ENCODE measurements at places on chromosomes 13 and 19. TPM values are rescaled to one million over a fixed set of nuclear protein-coding genes. Genes with fewer than 3 reads are reported as not detected.
A peak's percentile ranks its signal among the peaks of the same experiment; 100 is the strongest.

The MAST1 gene
- 15.6 TPM for polyA plus RNA-seq

The PLVAP gene
- polyA plus RNA-seq, result 0.35 TPM

The RFC3 gene
- 26.4 TPM for polyA plus RNA-seq

DNA sequence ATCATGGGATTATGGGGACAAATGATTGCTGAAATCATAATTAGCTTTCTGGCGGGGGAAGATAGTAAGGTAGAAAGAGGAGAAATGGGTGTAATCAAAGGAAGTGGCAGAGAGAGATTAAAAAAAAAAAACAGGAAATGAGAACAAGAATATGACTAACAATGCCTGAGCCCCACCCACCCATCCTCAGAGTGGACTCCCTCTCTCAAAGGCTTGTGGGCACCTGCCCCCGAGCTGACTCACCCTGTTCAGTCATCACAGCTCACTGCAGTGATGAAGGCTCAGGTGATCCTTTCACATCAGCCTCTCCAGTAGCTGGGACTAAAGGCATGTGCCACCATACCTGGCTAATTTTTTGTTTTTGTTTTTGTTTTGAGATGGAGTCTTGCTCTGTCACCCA is 26.4 kb upstream of the TPT1 start:
- peaks cover 7% of the 10 kb centered on the region for H3K4me1 ChIP-seq
- no peaks in the 10 kb centered on the region for H3K36me3 ChIP-seq
- no peak for DNase-seq
- H3K4me3 ChIP-seq, result no peak overlapping the region

- no peak within 1 kb of the TSS for H3K27ac ChIP-seq
- no peak within 1 kb of the TSS for H3K4me3 ChIP-seq
- no peaks in the 10 kb centered on the region for H3K36me3 ChIP-seq
- no peaks in the 10 kb centered on the region for H3K27me3 ChIP-seq
- DNase-seq, result no peak
- no peaks in the 10 kb centered on the region for H3K4me1 ChIP-seq
Measured at GRCh38 chr19:695352-695949, at the start of gene PRSS57. TSS of gene PRSS57 (minus strand) at chr19:695452. CDS start at chr19:695430, 22 bp downstream.

DNA sequence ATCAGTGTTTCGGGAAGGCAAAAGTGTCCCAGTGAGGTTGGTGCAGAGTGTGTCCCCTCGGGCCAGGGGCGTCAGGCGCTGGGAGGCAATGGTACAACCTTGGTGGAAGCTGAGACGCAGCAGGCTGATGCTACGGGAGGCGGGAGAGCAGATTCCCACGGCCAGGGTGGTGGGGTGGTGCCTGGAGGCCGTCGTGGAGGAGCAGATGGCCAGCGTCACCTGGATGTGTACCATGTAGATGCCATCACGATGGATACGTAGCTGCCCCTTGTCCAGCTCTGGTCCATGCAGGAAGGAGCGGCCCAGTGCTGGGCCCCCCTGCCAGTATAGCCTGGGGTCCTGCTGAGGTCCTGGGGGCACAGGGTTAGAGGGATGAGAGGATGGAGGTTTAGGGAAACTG is 4.9 kb downstream of the CD70 start:
- peaks cover 47% of the 10 kb centered on the region for H3K27me3 ChIP-seq
- H3K36me3 ChIP-seq, result no peaks in the 10 kb centered on the region
- no peak overlapping the region for H3K4me3 ChIP-seq

DNA sequence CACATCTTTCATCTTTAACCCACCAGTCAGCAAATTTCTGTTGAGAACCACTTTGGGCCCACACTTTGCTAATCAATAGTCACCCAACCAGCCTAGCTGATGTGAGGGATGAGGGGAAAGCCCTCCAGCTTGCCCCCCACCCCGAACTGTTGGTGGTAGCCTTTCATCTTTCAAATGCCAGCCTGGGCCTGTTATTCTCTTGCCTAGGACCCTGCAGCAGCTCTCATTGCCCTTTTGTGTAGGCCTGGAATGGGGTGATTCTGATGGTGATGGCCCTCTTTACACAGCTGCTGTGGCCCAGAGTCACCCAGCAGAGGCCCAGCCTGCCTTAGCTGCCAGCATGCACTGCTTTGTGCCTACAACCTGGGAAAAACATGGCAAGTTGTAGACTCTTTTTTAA is 294.5 kb downstream of the SLC7A1 start:
- H3K36me3 ChIP-seq, result no peaks in the 10 kb centered on the region
- no peak overlapping the region for H3K4me3 ChIP-seq
- peaks cover 2% of the 10 kb centered on the region for H3K4me1 ChIP-seq
- H3K27me3 ChIP-seq, result no peaks in the 10 kb centered on the region
- peak; percentile 15 for DNase-seq
- H3K27ac ChIP-seq, result no peak overlapping the region

DNA sequence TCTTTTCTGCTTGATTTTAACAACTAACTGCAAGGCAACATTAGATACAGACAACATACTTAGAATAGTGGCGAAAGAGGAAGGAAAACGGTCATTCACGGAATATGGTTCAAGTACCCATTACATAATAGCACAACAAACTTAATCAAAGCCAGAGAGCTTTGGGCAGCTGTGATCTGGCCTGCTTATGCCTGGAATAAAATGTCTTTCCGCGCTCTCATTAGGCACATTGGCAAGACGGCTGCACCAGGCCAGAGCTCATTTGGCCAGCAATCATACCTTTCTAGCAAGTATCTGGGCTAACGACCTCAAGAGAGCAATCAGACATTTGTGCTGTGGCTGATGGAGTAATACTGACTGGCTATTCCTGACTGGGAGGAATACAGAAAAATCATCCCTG is 112.8 kb downstream of the NALCN start:
- no peak overlapping the region for H3K4me3 ChIP-seq
- no peak for DNase-seq
- no peaks in the 10 kb centered on the region for H3K27me3 ChIP-seq

DNA sequence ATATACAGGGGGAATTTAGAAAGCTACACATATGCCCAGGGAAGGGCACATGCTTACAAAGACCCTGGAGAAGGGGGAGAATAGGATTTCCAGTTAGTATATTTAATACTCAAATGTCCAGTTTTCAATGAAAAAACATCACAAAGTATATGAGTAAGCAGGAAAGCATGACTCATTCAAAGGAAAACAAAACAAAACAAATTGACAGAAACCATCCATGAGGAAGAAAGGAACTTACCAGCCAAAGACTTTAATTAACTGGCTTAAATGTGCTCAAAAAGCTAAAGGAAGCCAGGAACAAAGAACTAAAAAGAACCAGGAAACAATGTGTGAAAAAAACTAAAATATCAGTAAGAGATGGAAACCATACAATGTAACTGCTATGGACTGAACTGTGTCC is 716.2 kb upstream of the ARGLU1 start:
- no peaks in the 10 kb centered on the region for H3K4me1 ChIP-seq
- H3K4me3 ChIP-seq, result no peak overlapping the region
